ENCODE measurements at places on chromosomes 3 and 15.

DNA sequence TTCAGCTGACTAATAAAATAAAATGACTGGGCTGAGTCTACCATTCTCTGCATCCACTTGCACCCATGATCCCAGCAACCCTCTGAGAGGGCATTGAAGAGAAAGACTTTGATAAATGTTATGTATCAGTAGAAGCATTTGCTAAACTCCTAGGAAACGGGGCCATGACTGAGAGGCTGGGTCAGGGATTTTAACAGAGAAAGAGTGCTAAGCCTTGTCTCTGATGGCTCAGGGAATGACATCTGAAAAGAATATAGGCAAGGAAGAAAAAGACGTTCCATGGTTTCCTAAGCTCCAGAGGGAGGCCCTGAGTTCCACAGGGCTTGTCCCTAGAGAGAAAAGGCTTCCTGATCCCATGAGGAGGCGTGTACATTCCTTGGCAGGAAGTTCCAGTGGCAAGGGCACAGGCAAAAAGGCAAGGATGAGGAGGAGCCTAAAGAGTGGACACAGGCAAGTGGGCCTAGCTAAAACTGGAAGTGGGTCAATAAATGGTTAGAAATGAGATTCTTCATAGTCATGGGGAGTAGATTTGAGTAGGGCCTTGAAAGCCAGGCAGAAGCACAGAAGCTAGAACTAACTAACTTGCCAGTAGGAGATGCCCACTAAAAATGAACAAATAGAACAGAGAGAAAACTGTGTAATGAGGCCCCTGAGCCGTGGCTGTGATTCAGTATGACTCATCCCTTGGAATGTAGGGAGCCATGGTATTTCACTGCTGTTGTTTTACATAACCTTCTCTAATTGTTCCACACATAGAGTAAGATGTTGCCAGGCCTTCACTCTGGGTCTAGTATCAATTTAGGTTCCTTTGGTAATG is 44.9 kb upstream of the MANF start:
- DNase-seq: peak; percentile 97

DNA sequence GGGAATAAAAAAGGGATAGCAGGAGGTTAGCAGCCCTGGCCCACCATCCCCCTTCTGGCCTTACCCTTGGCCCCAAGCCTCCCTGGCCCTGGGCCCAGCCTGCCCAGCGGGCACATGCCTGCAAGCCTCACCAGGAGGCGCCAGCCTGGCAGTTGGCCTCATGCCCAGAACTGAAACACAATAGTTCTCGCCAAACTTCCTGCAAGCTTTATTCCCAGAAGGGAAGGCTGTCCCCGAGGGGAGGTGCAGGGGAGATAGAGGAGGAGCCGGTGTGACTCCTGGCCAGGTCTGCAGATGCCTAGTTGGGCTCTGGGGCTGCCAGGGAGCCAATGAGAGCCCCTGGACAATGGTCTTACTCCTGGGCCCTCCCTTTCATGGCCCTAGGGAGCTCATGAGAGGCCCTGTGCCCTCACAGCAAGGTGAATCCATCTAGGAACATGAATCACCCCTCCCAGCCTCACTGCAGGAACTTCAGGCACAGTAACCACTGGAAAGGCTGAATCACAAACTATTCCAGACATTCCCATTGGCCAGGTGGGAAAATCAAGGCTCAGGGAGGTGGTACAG is 4.0 kb downstream of the CCDC33 start:
- peak; percentile 88 for DNase-seq

DNA sequence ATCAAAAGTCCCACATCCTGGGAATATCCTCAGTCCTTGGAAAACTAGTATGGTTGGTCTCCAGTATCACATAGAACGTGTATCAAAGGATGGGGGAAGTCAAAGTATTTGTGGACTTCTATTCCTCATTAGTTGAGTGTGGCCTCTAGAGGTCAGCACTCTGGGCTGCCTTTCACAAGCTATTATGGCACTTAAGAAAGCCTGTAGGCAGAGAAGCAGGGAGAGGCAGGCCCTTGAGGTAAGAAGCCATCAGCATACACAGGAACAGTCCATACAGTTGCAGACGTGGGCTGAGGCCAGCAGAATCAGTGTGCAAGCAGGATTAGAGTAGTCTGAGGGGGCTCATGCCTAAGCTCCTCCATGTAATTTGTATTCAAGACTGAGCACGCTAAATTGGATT is 341.7 kb downstream of the CLSTN2 start:
- peak; percentile 3 for DNase-seq

GRCh38 chr15:84715441-84716035 is 401 bp downstream of the SEC11A start:
- DNase-seq: peak; percentile 25

GRCh38 chr3:139187648-139188047 is 143.0 kb upstream of the PRR23C start:
- DNase-seq: no peak

DNA sequence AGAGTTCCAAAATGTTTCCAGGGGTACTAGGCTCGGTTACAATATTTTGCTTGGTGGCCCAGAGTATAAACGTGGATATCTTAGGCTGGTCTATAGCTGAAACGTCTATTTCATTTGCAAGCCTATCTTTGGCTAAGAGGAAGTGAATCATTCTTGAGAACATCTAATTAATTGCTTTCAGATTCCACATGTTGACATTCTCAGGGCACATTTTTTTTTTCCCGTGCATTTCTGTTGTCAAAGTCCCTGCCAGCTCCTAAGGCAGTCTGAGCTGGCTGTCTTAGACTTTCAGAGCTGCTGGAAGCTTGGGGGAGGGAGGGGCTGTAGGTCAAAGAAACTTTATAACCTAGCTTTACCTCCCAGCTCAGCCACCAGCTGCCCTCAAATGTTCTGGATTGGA is 23.2 kb upstream of the LAMP3 start:
- DNase-seq: peak; percentile 80

GRCh38 chr3:2023959-2024358 is 74.7 kb upstream of the CNTN4 start:
- DNase-seq: peak; percentile 32

GRCh38 chr3:151819910-151820309 is 6.0 kb downstream of the AADAC start:
- DNase-seq: no peak

GRCh38 chr15:68278345-68278594 is 725 bp downstream of the FEM1B start:
- no peak for DNase-seq

DNA sequence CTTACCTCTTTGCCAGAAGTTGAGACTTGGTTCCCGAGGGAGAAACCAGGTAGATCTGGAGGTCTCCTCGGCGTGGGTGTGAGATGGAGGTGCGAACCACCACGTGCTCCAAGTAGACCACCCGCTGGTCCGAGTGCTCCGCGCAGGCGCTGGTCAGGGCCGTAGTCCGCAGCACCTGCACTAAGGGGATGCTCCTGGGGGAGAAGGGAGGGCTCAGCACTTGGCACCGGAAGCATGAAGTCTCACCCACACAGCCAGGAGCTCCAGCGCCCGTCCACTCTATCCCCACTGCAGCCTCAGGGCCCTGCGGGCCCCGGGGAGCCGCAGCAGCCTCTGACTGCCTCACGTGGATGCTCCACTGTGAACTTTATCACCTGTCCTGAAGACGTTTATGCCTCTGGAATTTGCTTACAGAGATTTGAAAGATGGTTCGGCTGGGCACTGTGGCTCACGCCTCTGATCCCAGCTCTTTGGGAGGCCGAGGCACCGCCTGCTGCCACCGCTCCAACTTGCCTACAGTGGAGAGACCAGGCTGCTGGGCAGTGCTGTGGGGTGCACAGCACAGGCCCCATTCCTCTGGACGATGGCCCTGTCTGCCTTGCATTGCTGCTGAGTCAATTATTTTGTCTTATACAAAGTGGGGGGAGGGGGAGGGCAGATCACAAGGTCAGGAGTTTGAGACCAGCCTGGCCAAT is 75.4 kb upstream of the SNRPA1 start:
- DNase-seq: no peak

DNA sequence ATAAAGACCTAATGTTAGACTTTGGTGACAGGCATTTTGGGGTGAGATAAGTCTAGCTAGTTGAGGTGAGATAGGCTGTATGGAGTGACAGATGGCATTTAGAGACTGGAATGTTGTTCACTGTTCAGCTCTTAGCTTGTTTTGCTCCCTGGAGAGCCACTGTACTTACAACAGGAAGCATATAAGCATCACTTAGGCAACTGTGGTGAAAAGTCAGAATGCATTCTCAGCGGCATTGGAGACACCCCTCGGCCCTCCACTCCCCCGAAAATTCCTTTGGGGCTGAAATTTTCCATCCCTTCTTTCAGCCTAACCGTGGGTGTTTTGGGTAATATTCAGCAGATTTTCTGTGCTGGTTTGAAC is 73.4 kb downstream of the SLCO3A1 start:
- peak; percentile 7 for DNase-seq

- DNase-seq: peak; percentile 98
These were observed 115.9 kb downstream of the DCLK3 start for GRCh38 chr3:36648241-36649034.

DNA sequence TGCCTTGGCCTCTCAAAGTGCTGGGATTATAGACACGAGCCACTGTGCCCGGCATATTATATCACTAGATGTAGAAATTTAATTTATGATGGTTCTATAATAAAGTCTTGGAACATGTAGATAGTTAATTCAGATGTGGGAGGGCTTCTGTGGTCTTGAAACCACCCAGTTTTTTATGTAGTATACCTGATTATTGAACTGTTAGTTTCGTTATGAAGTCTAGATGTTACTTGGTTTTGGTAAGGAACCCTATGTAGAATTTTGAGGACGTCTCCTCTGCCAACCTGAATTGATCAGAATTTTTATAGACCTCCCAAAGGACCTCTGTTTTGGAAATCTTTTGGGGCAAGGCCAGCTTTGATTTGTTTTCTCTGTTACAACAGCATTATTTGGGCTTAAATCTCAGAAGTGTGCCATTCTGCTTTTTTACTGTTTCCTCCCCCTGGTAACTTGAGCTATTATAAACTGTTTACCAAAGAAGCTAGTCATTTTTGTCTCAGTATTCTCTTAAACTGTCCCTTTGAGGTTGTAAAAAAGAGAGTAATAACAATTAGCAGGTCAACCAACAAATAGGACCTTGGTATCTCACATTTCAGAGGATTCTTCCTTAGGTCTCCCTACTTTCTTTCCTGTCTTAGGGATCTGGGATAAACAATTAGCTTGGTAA is 20.8 kb downstream of the AKAP13 start:
- no peak for DNase-seq

DNA sequence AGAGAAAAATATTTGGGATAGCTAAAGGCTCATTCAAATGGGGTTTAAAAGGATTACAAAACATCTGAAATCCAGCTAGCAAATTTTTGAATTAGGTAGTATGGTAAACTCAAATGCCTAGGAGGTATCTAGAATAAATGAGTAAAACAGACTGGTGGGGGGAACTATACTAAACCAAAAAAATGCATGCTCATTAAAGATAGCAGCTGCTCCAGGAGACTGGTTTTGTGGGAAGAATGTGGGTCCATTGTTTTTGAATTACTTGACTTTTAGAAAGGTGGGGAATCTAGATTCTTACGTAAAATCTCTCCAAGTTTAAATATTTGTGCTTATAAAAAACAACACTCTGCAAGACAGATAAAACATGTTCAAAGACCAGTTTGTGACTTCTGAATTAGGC is 73.8 kb downstream of the LEKR1 start:
- no peak for DNase-seq

GRCh38 chr15:39128746-39129145 is 452.1 kb upstream of the THBS1 start:
- DNase-seq: no peak

DNA sequence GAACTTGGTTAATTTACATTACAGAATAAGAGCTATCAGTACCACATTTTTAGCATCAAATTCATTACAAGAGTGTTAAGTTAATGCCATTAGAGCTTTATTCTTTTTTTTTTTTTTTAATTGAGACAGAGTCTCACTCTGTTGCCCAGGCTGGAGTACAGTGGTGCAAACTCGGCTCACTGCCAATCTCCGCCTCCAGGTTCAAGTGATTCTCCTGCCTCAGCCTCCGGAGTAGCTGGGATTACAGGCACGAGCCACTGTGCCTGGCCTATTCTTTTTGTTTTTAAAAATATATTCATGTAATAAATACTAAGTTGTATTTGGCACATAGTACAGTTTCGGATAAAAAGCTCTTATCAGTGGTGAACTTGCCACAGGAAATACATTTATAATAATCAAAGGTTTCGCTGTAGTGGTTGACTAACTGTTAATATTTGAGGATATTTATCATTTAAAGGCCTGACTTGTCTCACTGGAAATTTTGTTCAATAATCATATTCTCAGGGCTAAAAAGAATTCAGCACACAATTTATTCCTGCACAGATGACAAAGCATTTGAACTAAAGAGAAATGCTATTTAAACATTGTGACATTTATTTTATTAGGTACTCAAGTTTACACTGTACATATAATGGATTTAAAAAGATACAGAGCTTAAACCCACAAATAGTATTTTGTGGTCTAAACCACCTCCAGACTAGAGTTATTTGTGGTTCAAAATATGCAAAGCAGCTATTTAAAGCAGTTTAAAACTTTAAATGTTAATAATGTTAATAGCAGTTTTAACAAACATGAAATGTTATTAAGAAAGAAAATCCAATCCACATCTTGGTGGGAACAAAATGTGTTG is 6.1 kb upstream of the LEKR1 start:
- peak; percentile 7 for DNase-seq

GRCh38 chr15:59741274-59741906 is 52.3 kb upstream of the BNIP2 start:
- peak; percentile 24 for DNase-seq

- DNase-seq: no peak
These were observed 20.1 kb downstream of the COMMD2 start for GRCh38 chr3:149732234-149732633.

GRCh38 chr15:45794712-45795439 is 160.0 kb downstream of the SQOR start:
- DNase-seq: no peak

GRCh38 chr3:59126446-59126845 is 76.6 kb upstream of the CFAP20DC start:
- peak; percentile 65 for DNase-seq

DNA sequence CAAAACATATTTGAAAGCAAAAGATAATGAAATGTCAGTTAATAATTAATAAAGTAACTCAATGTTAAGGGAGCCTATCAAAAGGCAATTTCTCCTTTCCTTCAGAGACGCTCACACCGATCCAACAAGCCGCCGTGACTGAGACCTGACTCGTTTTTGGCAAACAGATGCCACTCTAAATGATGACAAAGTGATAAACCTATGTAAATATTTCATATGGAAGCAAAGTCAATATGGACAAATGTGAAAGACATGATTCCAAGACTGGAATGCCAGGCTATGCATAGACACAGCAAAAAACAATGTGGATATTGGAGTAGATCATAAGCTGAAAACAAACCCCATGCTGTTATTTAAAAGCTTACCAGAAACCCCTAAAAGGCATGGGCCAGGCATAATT is 137.2 kb upstream of the SUCLG2 start:
- DNase-seq: no peak

DNA sequence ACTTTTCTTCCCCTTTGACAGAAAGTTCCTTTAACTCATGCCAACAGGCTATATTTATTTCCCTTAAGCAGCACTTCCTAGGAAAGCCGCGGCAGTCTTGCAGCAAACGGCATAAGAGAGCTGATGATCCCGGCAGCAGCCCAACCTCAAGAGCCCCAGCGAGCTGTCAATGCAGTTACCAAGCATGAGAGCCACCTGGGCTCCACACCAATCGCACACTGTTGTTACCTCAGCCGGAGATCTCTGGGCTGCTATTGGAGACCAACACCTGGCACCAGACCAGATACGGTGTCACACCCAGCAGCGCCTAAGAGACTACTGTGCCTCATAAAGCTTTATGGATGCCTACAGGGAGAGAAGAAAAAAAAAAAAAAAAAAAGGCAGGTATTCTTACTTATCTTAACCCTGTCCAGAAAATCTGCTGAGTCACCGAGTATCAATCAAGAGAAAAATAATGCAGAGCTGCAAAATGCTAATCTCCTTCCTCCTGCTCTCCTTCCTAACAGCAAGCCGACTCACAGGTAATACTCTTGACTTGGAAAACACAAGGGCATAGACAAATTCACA is 11.7 kb downstream of the ABCC5 start:
- no peak for DNase-seq
